H7 (cell line): ENCODE measurements at places on chromosomes 1 and 21. TPM values are rescaled to one million over a fixed set of nuclear protein-coding genes. Genes with fewer than 3 reads are reported as not detected.
A peak's percentile ranks its signal among the peaks of the same experiment; 100 is the strongest.

DNA sequence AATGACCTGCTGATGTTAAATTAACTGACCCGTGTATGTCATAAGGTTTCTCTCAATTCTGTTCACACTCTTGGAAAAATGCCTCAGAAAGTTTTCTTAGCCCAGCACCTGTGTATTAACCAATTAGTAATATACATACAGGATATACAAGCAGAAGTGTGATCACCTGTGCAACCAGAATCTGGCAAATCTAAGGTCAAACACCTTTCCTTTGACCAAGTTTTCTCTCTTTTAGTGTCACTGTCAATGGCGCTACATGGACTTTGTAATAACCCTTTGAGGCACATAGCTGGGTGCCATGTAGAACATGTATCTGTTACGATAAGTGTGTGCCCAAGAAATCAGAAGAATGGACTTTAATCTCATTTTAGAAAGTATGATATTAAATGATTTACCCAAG lies 1.1 kb downstream of the NCSTN start:
- no peak for DNase-seq

- DNase-seq: no peak
Measured at GRCh38 chr1:159580340-159580739, 7.3 kb upstream of the APCS start.

GRCh38 chr1:147349533-147349932 lies 107.0 kb downstream of the CHD1L start:
- no peak for DNase-seq

DNA sequence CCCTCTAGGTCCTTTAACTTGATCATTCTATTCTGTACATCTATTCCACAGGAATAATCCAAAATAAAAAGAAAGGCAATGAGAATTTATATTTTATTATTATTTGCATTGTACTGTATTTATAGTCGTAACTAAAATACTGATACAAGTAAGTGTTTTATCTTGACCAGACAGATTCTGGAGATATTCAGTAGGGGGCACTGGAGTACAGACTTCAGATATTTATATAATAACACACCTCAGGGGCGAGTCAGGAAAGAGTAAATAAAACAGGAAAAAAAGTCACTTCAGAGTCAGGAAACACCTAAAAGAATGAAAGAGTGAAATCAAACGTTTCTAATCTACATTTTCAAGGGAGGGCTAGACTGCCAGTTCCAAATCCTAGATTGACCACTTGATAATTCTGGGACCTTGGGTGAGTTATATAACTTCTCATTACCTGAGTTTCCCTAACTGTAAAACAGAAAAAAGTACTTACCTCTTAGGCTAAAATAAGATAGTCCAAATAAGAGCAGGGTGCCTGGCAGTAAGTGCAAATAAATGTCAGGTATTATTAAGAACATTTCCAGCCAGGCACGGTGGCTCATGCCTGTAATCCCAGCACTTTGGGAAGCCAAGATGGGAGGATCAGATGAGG lies 31.1 kb upstream of the MTF1 start:
- peak; percentile 53 for DNase-seq

- peak; percentile 49 for DNase-seq
Measured at GRCh38 chr1:87149241-87150041, 179.2 kb upstream of the LMO4 start.

DNA sequence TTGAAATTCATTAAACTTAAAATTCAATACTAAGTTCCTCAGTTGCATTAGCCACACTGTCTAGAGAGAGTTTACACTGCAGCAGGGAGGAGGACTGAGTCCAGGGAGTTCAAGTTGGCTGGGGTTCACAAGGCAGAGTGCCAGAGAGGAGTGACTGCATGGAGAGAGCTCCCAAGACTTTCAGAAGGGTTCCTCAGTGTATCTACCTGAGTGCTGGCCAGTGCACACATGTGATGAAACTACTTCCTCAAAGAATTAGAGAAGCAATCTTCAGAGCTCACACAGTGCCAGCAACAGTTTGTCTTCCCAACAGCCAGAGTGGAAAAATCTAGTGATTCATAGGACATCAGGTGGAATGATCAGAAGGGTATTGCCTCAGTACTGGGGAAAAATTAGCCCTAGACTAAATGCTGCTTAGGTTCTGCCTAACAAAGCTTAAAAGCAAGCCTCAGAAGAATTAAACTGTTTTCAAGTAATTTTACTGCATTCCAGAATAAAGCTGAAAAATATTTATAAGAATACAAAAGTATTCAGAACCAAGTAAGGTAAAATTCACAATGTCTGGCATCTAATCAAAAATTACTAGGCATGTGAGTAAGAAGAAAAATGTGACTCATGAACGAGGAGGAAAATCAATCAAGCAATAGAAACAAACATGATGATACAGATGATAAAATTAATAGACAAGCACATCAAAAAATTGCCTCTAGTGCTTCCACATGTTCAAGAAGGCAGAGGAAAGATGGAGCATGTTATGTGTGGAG lies 10.4 kb upstream of the WNT3A start:
- DNase-seq: no peak

DNA sequence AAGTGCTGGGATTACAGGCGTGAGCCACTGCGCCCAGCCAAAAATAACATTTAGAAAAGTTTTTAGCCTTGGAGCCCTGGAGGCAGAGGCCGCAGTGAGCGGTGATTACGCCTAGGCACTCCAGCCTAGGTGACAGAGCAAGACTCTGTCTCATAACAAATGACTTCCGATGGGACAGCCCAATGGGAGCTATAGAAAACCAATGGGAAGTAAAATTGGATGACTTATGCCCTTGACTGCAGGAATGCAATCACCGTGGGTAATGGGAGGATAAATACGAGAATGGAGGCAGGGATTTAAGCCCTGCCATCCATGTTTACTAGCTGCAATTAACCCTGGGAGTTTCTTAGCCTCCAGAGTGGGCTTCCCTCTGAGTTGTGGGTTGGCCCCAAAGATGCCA lies 37.0 kb upstream of the CNN3 start:
- DNase-seq: no peak

GRCh38 chr1:194466706-194467105 lies 1280.3 kb upstream of the B3GALT2 start:
- no peak for DNase-seq

- DNase-seq: no peak
Measured at GRCh38 chr21:36183144-36183795, 26.6 kb downstream of the DOP1B start.

GRCh38 chr1:59146651-59147358 lies 150.1 kb upstream of the FGGY start:
- peak; percentile 87 for DNase-seq

DNA sequence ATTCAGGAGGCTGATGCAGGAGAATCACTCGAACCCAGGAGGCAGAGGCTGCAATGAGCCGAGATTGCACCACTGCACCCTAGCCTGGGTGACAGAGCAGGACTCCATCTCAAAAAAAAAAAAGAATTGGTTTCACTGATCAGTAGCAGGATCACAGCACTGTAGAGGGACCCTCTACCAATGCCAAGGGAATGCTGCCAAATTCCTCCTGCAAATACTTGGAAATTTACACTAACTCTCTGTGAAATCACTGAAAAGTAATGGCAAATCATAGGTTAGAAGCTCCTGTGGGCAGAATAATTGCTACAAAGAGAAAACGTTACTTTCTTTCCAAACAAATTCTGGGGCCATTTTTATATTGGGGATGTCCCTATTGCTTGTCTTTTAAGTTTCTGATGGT lies 6.7 kb upstream of the GPR25 start:
- DNase-seq: no peak

DNA sequence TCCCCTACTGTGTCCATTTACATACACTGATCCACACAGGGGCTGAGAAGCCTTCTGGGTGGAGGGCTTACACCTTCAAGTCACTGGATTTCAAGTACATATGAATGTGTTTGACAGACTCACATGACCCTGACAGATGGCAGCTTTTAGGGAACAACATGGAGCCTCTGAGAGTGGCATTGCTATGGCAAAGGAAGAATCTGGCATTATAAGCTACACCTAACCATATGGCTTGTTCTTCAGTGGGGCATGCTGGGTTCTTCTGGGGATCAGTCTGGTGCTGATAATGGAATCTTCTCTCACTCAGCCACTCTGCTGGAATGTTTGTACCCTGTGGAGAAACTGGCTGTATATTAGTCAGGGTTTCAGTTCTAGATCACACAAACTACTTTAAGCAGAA lies 68.5 kb upstream of the PDE4B start:
- DNase-seq: no peak

- no peak for DNase-seq
Measured at GRCh38 chr1:94094469-94095111, 26.4 kb downstream of the ABCA4 start.

DNA sequence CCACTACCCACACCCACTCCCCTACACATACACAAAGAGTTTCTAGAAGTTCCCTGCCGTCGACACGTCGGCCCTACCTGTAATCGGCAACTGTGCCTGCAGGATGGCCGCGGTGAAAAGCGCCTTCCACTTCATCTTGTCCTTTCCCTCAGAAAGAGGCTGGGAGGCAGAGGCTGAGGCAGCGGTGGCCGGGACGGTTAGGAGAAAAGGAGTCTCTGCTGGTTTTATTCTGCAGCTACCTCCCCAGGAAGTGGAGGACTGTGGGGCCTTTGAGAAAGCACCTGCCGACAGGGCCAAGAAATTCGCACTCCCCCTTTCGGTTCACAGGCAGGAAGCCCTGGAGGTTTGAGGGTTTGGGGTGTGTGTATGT lies at the start of gene CD247:
Gene CD247, minus strand, starts transcription at position 199 of the 370 bp plus-strand sequence. Its CDS starts 64 bp downstream, at position 135.
- no peak for DNase-seq

DNA sequence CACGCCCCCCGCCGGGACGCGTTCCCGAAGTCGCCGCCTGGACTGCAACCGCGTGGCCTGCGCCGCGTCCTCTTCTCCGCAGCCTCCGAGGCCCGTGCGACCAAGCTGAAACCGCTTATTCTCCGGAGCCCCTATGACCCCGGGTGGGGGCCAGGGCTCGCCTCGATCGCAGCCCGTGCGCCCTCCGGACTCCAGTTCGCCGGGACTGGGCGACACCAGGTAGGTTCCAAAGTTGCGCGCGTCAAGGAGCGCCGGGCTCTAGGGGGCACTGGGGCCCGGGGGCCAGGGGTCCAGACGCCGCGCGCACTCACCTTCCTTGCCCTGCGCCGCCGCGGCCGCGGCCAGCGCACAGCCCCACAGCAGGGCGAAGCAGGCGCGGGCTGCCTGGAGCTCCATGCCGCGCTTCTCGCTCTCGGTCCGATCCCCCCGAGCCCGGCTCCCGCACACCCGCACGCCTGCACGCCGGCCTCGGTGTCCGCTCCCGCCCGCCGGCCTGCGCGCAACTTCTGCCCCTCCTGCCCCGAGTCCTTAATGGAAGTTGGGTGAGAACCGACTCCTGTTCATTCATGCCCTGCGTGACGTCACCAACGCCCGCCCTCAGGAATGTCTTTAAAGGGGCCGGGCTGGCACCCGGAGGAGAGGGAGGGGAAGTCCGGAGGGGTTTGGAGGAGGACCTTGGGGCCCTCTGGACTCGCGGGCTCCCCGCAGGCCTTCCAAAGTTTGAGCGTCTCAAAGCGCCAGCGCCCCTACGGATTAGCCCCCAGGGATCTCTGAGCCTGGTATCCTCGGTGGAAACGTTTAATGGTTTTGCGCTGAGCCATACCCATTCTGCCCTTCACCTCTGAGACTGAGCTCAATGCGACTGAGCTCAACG lies at the start of gene EPHA2:
Gene EPHA2, minus strand, starts transcription at position 533 of the 874 bp plus-strand sequence. Its CDS starts 137 bp downstream, at position 396.
- DNase-seq: peak; percentile 98

- no peak for DNase-seq
Measured at GRCh38 chr21:25614441-25614840, 7.2 kb upstream of the MRPL39 start.

DNA sequence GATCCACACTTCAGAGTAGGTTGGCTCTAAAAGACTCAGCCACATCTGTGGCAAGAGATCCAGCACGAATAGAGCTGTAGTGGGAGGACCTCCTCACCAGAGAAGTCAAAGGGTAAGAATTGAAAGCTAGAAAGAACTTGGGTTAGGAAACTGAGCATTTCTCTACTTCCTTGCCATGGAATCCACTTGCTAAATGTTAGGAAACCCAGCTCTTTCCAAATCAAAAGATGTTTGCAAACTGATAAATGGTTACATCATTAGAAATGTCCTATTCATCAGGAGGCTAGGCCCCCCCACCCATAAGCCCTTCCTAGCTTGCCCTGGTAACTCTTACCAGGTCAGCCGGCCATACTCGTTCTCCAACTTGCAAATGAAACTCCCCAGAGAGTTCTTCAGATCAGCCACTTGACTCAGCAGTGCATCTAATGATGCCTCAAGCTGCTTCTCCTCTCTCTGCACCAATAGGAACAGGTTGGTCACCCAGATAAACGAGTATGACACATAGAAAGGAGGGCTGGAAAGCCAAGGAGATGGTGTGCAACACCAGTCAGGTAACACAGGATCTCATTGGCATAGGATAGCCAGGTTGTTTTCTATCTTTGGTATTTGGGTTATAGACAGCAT lies 1.5 kb downstream of the MED8 start:
- no peak for DNase-seq

DNA sequence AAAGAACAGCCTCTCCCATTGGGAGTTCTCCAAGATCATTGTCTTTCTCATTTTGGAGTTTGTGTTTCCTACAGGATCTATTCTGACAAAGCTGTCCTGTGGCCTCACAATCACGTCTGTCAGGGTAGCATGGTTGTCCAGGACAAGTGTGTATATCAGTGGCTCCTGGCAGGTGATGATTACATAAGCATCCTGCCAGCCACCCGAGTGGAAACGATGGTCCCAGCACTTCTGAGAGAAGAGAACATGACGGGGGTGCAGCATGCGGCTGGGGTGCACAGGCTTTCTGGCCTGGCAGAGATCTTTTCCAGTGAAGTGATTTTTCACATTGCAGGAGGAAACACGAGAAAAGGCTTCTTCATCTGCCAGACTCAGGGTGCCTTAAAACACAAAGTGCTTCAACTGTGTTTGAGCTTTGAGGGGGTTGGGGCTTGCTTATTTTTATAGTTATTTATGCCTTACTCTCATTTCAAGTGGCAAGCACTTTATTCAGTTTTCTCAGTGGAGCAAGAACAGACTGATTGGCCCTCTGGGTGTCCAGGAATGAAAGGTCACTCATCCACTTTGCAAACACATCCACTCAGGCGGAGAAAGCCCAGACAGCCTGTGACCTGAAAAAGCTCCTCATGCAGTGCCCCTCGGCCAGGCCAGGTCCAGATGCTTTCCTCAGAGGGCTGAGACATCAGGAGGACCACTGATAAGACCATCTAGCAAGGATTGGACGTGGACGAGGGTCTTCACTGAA lies 186.0 kb downstream of the DUSP10 start:
- no peak for DNase-seq

- no peak for DNase-seq
Measured at GRCh38 chr1:176575991-176576390, 113.0 kb downstream of the PAPPA2 start.

DNA sequence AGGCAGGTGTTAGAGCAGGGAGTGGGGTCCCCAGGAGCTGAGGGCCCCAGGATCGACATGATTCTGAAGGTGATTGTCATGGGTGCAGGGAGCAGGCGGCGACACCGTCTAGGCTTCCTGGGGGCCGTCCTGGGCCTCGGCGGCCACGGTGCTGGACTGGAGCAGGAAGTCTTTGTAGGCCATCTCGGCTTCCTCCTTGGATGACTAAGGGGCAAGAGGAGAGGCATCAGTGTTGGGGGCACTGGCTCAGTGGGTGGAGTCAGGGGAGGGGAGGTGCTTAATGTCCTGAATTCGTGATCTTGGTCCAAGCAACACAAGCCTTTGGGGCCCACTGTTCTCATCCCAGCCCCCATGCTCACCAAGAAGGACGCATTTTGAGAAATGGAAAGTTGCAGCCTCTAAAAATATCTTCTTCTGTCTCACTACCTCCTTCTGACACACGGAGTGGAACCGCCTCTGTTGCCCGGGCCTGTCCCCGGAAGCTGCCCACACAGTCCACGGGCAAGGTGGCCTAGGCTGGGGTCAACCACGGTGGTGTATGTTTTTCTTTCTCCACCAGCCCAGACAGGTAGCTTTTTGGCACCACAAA lies 8.6 kb upstream of the FCMR start:
- no peak for DNase-seq

The OR2T35 gene
- total RNA-seq: not detected in 2 replicates

The LMX1A gene
- 0.59 and 1.5 TPM in 2 replicates for total RNA-seq

The KCNK1 gene
- 34.4 and 41.6 TPM in 2 replicates for total RNA-seq

The HLCS gene
- 13.0 and 14.3 TPM in 2 replicates for total RNA-seq

The LIX1L gene
- total RNA-seq: 23.0 and 24.3 TPM in 2 replicates
